SK-MEL-5 (cell line): ENCODE measurements at places on chromosomes 16 and 17.

GRCh38 chr17:49530118-49530517 is 35.0 kb downstream of the NGFR start:
- DNase-seq: no peak

DNA sequence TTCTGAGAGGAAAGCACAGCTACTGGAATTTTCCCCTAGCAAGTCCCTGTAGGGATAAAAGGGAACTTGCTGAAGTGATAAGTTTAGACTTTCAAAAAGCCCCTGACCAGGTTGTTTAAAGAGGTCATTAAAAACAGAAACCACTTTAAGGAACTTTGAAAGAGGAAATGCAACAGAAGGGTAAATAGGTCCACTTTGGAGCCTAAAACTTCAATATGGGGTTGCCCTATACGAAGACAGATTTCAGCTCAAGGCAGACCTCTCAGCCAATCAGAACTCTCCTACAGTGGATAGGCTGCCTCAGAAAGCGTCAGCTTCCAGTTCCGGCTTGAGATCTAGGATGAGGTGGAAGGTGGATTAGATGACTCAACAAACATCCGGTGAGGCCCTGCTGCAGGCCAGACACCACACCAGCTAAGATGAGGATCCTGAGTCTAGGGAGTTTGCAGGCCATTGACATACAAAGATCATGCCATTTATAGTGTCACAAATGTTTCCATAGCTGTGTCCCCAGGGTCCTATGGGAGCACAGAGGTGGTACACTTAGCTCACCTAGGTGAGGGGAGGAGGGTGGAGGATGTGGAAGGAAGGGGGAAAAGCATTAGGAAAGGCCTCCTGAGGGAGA is 7.9 kb upstream of the MFSD6L start:
- no peak for DNase-seq

DNA sequence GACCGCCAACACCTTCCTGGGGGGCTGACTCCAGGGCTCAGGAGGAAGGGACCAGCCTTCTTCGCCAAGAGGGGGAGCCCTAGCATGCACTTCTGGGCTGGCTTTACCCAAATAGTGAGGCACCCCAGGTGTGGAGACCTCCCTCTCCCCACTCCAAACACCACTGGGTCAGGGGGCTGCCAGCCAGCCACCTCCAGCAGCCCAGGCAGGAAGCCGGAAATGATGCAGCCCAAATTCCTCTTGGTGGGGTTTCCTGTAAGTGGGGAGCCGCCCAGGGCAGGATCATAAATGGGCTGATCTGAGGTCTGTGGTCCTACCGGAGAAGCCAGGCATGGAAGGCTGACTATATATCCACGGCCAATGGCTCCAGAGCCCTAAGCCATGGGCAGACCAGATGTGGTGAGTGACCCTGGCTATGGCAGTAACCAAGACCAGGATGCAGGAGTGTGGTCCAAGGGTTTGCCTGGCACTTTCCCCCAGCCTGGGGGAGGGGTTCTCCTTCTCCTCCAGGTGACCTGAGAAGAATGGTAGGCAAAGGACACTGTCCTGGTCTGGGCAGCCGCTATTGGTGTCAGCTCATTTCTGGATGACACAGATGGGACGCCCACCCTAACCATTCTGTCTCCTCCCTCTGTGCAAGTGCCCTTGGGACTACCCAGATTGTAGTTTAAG is 4.2 kb downstream of the GIT1 start:
- no peak for DNase-seq

DNA sequence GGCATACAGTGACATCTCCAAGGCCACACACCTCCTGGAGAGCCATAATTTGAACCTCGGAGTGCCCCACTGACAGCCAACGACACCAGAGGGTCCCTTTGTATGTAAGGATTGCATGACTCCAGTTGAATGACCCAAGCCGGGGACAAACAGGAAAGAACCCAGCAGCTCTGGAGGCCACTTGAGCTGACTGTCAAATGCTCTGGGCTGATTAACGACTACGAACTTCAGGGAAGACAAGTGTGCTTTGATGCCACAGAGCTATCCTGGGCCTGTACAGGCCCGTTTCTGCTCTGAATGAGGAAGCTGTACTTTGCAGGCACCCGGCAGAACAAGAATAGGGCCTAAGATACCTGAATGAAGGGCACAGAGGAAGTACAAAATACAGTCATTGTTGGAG is 404.6 kb downstream of the SLC39A11 start:
- peak; percentile 53 for DNase-seq

- peak; percentile 71 for DNase-seq
Measured at GRCh38 chr16:23434380-23434779, 18.6 kb downstream of the COG7 start.

- DNase-seq: peak; percentile 33
Measured at GRCh38 chr16:10862438-10862837, 14.6 kb upstream of the CIITA start.

GRCh38 chr17:27946513-27946912 is 53.3 kb upstream of the LYRM9 start:
- DNase-seq: no peak

DNA sequence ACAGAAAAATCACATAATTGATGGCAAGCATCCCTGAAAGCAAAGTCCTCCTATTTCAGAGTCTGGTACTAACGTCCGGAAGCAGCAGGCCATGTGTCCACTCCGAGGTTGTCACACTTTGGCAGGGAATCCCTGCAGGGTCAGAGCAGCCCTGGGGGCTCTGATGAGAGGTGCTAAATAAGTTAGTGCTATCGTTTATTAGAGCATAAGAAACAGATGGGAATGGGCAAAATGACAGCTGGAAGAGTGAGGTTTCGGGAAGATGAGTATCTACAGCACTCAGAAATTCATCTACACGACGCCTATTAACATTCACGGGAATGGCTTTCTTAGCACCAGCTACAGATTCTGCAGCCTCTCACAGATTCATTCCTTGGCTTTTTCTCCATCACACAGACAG is 465.4 kb upstream of the PSMD7 start:
- no peak for DNase-seq

- no peak for DNase-seq
Measured at GRCh38 chr17:63295839-63296590, 150.1 kb downstream of the CYB561 start.

DNA sequence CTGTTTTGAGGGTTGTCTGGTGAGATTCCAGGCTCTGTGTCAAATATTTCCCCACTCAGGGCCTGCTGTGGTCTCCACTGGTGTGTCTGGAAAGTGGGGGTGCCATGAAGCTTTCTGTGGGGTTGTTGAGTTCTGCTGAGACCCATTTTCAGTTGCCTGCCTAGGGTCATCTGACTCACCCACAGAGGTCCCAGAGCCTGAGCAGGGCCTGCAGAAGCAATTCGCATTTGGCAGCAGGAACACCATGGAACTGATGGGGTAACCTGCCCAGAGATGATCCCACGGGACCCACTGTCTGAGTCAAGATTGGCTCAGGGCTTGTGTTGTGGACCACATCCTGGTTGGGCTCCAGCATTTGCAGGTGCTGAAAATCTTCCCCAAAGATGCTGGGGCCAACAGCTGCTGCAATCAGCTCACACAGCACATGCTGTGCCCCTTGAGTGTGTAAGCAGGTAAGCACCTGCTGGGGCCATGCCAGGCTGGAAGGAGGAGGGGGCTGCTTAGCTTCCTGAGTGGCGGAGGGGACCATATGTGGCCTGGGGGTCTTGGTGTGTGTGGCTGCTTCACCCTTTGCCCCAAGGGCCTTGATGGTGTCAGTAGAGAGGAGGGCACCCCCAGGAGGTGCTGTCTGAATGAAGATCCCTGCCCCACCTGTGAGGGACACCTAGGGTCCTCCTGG is 1726.1 kb downstream of the TP53TG3F start:
- no peak for DNase-seq

DNA sequence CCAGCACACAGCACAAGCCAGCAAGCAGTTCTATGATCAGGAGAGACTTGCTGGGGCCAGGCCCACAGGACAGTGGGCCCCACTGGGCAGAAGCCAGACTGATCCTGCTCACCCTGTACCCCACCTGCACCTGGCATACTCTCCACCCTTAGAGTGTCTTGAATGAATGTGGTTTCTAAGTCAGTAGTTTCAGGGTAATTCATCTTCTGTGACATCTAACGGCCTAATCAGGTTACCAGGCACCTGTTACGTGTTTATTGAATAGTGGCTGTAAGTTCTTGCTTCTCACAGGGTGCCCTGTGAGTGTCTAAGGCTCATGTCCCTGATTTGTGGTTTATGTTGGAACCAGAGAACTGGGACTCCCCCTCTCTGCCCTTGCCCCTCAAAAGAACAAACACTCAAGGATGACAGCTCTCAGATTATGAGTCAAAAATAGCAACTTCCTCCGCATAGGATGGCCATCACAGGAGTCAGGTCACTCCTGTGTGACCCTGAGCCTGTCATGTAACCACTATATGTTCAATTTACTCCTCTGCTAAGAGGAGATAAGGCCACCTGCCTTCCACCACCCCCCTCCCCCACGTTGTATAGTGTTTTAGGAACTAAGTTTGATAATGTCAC is 7.0 kb upstream of the OR2C1 start:
- no peak for DNase-seq

DNA sequence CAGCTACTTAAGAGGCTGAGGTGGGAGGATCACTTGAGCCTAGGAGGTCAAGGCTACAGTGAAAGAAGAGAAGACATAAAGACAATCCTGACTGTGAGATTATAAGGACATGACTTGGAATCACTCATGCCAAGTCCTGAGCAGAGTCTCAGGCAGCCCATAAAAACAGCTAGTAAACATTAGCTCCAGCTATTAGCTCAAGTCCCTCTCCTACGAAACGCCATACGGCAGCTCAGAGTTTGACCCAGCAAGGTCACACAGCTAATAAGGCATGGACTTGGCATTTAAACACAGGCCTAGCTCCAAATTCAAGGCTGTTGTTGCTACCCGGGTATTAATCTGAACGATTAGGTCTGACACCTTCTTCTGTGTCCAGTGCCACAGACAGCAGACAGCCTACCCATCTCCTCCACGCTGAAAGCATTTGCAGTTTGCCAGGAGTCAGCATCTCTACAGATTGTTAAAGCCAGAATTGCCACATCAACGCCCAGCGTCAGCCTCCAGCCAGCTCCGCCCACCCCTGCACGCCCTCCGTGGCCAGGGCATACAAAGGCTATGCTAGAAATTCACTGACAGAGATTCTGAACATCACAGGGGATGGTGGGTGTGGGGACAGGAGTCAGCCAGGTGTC is 9.9 kb upstream of the TMEM114 start:
- no peak for DNase-seq

DNA sequence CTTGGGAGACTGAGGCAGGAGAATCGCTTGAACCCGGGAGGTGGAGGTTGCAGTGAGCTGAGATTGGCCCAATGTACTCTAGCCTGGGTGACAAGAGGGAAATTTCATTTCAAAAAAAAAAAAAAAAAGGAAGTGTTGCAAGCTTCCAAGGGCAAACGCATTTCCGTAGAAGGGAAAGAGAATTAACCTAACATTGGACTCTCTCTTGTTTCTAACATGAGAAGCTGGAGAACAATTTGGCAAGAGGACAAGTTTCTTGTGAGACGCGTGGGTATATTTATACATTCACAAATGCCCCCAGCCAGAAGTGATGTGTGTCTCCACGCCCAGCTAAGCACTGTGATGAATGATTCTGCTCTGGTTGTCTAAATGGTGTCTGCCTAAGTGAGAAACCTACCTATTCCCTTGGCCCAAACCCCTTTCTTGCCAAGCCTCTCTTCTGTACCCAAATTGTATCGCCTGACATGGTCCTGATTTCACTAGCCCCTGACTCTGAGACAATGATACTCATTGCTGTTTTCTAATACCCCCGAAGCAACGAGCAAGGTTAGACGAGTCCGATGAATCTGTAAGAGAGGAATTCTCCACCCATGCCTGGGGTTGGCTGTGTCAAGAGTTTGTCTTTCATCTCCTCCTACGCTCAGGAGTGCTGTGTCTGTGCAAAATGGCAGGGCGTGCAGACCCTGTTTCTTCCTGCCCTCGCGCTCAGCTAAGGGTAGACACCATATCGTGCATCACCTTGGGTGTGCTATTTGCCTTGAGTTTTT is 14.2 kb upstream of the ST6GALNAC2 start:
- DNase-seq: no peak

GRCh38 chr17:20611309-20611708 is 31.8 kb downstream of the CDRT15L2 start:
- DNase-seq: no peak

- no peak for DNase-seq
Measured at GRCh38 chr17:41793784-41794539, 7.5 kb upstream of the JUP start.

DNA sequence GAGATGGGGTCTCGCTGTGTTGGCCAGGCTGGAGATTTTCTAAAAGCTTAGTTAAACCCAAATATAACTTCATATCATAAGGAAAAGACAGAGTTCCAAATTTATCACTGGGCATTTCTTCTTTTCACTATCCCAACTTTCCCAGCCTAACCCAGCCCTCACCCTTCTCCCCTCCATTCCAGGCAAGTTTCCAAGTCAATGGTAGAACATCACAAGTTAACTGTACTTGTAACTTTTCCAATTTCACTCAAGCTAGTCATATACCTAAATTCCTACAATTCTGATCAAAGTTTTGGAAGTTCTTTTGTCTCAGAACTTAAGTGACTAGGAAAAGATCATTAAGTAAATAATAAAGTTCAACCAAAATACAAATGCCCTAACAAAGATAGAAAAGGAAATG is 61.2 kb downstream of the USP32 start:
- DNase-seq: no peak

DNA sequence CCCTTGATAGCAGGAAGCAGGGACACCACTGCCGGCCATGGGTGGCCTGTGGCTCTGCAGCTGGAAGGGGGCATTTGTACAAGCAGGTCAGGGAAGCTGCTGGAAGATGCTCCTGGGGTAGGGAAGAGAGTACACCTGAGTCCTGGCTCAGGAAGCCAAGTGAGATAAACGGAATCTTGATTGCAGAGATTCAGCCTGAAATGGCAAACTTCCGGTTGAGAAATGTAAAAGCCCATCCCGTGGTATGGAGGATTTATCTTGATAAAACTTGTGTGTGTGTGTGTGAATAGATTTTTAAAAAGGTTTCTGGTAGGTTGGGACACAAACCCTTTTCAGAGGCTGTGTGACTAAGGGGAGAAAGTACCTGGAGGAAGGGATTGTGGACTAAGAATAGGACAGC is 29.6 kb downstream of the C17orf100 start:
- no peak for DNase-seq

DNA sequence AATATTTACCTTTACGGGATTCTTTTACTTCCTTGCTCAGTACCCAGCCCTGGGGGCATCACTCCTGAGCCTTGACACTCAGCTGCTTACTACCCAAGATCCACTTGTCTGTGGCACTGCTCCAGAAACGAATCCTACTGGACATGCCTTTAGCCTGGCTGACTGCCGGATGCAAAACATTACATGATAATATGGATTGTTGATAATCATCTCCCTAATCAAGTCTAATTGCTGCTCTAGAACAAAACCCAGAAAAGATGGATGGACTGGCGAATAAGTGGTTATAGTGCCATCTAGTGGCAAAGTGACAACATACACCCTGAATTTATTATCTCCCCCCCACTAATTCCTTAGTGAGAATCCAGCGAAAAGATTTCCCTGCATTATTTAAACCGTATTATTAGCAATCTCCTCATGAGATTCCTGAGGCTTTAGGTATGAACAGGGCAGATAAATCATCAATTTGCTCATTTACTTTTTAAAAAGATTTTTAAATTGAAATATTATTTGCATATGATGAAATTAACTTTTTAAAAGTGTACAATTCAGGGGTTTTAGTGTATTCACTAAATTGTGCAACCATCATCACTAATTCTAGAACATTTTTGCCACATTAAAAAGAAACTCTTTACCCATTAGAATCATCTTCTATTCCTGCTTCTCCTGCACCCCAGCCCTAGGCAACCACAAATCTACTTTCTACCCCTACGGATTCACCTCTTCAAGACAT is 61.6 kb downstream of the RGS9 start:
- DNase-seq: peak; percentile 87
